Hematopoietic multipotent progenitor cell treated with erythropoietin and hydrocortisone succinate and interleukin-3 and kit ligand, for 8 days (in vitro differentiated cells): ENCODE measurements at places on chromosomes 1 and 21.

- DNase-seq: no peak
These were observed 30.1 kb upstream of the IL10 start for GRCh38 chr1:206802401-206802800.

DNA sequence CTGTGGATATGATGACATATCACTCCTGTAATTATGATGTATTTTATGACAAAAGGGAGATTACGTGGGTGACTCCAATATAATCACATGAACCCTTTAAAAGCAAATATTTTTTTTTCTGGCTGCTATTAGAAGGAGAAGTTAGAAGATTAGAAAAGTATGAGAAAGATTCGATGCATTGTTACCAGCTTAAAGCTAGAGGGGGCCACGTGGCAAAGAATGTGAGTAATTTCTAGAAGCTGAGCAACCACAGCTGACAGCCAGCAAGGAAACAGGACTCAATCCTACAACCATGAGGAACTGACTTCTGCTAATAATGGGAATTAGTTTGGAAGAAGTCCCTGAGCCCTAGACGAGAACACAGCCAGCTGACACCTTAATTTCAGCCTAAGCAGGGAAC is 56.3 kb upstream of the C1orf87 start:
- no peak for DNase-seq

DNA sequence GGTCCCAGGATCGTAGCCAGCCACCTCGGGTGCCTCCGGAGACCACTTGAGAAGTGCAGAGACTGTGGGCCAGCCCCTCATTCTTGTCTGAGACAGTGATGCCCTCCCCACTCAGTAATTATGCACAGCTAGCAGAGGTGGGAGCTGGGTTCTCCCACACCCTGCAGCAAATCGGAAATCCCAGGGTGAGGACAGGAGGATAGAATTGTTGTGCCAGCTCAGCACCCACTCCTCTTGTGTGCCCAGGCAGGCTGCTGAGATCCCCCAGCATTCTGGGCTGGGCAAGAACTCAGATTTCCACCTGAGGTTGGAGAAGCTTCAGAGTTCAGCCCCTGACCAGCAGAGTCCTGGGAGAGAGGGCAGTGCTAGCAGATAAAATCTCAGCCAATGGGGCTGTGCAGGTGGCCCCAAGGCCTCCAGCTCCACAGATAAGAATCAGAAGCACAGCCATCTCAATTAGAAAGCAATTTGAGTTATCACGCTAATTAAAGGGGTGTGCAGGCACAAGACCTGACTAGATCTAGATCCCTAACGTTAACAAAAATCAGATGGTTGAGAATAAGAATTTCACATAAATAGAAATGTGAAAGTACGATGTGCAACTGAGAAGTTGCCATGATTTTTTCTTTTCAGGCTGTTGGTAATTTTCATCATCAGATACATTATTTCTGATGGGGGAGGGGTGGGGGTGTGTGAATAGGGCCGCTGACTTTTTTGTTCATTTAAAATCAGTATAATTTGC is 45.5 kb upstream of the IRF2BP2 start:
- no peak for DNase-seq

DNA sequence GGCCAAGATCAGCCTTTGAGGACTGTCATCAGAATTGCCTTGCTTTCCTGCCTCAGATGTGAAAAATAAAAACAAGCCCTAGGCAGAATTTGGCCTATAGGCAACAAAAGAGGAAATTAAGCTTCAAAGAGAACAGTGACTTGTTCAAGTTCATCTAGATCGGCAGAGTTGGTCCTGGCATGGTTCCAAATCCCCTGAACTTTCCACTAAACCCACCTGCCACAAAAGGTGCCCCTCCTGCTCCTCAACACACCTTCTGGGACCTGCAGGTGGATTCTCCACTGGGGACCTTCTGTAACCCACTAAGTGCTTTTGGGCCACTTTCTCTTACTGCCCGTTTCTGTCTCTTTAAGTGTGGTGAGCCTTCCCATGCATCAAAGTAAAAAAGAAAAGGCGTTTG is 42.5 kb upstream of the LRRN2 start:
- no peak for DNase-seq

DNA sequence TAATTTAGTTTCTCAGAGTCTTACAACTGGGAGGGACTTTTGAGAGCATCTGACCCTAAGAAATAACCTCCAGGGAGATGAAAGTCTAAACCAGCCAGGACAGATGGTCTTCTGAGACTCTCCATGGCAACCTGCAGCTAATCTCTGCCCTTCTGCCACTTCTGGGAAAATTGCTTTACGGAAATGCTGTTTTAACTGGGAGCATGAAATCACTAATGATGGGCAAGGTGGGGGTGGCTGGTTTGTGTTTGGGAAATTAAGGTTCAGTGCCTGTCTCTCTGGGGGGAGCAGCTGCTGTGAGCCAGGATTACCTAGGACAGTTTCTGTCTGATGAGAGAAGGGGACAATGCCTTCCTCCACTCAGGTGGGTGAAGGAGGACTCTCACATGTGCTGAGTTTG is 33.2 kb downstream of the ROR1 start:
- no peak for DNase-seq

DNA sequence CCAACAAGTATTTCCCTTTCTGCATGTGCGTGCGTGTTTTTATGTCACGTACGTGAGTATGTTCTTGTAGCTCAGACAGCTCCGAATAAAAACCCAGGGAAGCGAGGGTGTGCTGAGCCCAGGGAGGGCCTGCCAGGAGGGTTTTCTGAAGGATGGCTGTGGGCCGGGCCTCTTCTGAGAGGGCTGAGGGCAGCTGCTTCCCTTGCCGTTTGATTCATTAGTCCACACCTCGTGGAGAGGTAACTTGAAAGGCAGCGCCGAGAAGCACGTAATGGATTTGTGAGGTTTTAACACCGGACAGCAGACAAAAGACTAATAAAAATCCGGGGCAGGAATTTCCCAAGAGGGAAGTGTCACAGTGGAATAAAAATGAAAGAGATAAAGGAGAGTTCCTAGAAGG is 29.5 kb downstream of the CD247 start:
- DNase-seq: no peak

- no peak for DNase-seq
These were observed 4.6 kb downstream of the MAB21L3 start for GRCh38 chr1:116115476-116116439.
